ENCODE measurements at places on chromosomes 4 and X.
A peak's percentile ranks its signal among the peaks of the same experiment; 100 is the strongest.

- no peak for DNase-seq
Measured at GRCh38 chr4:168560184-168561180, 63.6 kb downstream of the PALLD start.

DNA sequence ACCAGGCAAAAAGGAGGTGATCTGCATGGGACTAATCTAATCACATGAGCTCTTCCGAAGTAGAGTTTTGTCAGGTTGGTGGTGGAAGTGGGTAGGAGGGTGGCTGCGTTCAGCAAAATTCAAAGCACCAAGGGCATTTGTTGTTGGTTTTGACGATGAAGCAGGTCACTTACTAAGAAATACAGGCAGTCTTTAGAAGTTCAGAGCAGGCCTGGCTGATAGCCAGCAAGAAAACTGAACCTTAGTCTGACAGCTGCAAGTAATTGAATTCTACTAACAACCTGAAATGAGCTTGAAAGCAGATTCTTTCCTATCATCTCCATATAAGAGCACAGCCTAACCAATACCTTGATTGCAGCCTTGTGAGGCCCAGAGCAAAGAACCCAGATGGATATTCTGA, 505.8 kb downstream of the KLHL13 start:
- no peak for DNase-seq

DNA sequence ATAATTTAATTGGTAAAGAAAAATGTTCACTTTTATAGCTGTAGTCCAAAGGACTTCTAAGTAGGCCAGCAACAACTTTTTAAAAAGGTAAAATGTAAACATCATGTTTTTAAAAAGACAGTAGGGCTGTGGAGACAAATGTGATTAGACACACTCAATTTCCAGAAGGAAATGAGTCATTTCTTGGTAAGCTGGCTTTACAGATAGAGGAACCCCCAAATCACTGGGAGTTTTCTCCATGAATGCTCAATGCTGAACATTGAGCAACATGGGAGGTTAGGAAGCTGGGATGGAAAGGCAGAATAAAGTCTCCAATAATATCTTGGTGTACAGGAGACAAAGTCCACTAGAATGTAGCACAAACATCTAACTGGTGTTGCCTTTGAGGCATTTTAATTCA, 121.3 kb downstream of the NWD2 start:
- no peak for DNase-seq

- no peak for DNase-seq
Measured at GRCh38 chrX:13092455-13092941, 48.1 kb upstream of the FAM9C start.

DNA sequence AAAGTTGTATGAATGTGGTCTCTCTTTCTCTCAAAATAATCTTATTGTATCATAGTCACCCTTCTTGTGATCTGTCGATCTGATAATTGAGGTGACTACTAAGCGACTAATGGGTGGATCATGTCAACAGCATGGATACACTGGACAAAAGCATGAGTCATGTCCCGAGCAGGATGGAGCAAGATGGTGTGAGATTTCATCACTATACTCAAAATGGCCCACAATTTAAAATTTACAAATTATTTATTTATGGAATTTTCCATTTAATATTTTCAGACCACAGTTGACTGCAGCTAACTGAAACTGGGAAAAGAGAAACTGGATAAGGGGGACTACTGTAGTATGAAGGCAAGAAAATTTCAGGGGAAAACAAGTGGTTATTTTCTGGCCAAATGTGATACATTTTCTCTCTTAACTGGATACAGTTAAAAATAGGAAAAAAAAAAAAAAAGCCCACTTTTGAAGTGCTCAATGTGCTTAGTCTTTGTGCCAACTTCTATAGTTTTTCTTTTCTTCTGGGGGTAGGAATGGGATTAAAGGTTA, 25.3 kb downstream of the FAM241A start:
- DNase-seq: no peak

DNA sequence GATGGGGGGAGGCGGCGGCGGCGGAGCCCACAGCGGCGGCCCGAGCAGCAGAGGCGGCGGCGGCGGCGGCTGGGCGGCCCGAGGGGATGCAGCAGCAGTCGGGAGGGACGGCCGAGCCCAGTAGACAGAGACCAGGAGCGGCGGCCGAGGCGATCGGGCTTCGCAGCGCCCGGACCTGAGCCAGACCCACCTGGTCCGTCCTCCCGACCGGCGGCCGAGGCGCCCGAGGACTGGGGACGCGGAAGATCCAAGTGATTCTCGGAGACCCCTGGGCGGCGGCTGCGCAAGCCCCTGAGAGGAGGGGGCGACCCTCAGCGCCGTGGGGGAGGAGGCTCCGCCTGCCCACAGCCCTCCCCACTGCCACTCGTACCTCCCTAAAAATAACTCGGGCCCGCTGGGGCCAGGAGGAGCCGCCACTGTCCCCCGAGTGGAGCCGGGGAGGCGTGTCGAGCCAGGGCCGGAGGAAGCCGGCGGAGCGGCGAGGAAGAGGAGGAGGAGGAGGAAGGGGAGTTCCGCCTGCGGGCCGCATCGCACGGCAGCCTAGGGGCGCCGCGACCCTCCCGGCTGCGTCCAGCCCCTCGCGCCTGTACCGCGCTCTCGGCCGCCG, 608 bp downstream of the RAPGEF2 start:
- DNase-seq: peak; percentile 81

DNA sequence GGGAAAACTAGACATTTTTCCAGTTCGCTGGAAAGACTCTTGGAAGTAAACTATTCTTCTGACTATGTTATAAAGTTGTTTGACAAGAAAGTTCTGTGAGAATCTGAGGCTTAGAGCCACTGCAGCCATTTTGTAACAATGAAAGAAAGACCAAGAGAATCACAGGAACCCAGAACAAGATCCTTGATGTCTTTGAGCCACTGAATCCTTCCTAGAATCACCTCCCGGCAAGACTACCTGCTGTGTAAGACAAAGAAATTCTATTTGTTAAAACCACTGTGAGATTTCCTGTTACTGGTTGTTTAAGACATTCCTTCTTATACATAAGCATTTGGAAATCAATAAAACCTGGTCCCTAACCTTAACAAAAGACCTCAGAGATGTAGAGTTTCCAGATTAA, 175.7 kb upstream of the RASGEF1B start:
- no peak for DNase-seq

DNA sequence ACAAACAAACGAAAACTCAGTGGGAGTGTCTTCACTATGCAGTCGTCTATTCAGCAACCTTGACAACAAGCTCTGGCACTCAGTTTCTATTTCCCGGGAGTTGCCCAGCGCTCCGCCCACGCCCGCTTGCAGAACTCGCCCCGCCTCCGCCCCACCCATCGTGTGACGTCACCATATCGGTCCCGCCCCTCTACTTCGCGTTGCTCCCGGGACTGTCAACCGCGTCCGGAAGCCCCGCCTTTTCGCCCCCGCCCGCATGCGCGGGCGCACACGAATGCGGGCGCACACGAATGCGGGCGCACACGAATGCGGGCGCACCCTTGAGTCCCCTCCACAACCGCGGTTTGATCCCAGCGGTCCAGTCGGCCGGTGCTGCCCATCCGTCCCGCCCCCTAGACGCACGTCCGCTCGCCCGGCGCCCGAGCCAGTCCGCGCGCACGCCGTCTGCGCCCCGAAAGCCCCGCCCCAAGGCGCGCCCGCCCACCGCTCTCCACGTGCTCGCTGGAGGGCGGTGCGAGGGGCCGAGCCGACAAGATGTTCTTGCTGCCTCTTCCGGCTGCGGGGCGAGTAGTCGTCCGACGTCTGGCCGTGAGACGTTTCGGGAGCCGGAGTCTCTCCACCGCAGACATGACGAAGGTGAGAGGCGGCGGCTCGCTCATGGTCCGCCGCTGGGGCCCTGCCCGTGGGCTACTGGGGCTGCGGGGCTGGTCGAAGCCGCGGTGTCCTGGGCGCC, at the start of gene LAP3:
LAP3 (plus strand) TSS at position 267 of the 733 bp plus-strand sequence; CDS start at position 535, 268 bp downstream.
- peak; percentile 98 for DNase-seq

- DNase-seq: peak; percentile 67
Measured at GRCh38 chrX:107718156-107718621, 57.4 kb downstream of the TSC22D3 start.

- peak; percentile 100 for DNase-seq
Measured at GRCh38 chr4:2755821-2756690, at the start of gene TNIP2. Gene TNIP2 (minus strand): TSS chr4:2756336. CDS start chr4:2756289, 47 bp downstream.

DNA sequence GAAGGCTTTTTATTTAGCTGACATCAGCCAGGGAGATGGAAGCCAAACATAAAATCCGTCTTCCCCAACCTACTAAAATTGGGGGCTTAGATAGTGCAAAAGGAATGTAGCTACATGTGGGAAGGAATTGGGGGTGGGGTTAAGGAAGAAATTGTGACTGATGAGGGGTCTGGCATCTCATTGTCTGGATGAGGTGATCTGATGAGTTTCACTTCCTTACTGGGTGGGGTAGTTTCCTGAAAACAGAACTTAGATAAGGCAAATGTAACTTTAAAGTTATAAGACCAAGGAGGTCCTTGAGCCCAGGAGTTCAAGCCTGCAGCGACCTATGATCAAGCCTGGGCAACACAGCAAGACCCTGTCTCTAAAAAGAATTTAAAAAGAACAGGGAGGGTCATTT, 105.5 kb upstream of the NEIL3 start:
- DNase-seq: no peak

GRCh38 chrX:11135564-11136185, 24.5 kb downstream of the HCCS start:
- no peak for DNase-seq
